ENCODE measurements at places on chromosomes 7 and 10.

DNA sequence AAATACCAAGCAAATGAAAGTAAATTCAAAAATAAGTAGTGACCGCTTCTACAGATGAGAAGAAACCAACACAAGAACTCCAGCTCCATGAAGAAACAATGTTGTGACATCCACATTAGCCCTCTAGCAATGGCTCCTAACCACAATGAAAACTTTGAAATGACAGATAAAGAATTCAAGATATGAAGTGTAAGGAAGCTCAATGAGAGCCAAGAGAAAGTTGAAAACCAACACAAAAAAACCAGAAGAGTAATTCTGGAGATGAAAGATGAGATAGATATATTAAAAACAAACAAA lies 68.2 kb upstream of the DDC start:
- no peak for DNase-seq

DNA sequence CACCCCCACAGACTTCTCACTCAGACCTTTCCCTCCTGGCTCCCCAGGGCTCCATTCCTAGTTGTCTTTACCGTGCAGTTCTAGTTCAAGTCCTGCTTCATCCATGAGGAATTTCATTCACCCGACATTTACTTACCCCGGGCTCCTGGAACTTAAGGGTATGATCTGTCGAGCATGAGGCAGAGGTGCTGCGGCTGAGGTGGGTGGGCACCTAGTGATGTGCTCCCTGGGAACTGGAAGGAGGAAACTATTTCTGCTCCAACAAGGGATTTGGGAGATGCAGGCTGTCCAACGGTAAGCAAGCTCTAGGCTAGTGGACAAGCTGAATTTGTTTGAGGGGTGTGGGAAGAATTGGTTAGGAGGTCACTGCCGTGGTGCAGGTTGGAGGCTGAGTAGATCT lies 30.2 kb upstream of the AQP1 start:
- DNase-seq: no peak

- no peak for DNase-seq
Observed at GRCh38 chr10:64010711-64011110, 489.5 kb downstream of the REEP3 start.

DNA sequence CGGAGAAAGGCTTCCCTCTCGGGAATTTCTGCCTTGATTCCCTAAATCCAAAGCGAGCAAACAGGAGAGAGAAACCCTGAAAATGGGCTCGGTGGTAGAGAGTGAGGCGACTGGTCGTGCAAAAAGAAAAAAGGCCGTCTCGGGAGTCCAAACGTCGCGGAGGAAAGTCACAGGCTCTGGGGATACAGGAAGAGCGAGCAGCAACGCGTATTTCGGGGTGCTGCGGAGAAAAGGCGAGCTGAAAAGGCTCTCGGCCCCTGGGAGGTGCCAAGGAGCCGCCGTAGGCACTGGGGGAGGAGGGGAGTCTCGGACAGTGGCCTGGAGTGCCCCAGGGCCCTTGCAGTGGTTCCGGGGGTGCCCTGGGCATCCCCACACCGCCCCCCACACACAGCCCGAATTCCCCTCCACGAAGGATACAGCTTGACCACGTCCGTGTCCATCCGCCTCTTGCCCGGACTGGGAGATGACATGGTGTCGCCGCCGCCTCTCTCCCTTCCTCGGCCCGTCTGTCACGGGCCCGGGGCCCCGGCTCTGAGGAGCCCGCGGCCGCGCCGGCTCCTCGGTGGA lies 591 bp downstream of the UBE2H start:
- DNase-seq: peak; percentile 36

DNA sequence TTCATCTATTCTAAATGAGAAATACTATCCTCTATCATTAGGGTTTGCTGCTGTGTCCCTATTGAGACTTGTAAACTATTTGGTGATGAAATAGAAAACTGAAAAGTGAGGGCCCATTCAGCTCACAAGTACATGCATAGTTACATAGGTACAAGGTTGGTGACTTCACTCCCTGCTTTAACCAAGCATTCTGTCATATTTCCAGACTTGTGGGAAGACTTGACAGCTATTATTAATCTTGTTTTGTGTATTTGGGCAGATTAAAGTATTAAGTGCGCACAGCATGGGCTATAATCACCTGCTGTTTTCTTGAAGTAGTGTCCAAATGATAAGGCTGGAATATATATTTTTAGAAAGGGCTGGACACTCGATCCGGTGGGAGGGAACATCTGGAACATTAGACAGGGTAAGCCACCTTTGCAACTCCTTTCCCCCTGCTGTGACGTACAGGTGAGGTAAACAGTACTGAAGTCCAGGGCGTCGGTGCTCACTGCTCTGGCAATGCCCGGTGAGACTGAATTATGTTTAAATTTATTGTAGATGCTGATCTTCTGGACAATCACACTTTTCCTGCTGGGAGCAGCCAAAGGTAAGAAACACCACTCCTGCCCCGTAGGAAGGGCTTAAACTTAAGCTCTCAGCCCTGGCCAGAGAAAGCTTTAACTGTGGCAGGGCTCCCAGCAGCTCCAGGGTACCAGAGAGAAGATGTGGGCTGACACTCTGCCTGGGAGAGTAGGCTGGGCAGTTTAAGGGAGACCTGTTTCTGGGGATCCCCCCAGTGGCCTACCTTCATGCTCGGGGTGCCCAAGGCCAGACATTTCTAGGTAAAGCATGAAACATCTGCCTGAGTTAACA lies at the start of gene PNLIPRP1:
Gene PNLIPRP1, plus strand, starts transcription at position 370 of the 855 bp plus-strand sequence. Its CDS starts 171 bp downstream, at position 541.
- no peak for DNase-seq

DNA sequence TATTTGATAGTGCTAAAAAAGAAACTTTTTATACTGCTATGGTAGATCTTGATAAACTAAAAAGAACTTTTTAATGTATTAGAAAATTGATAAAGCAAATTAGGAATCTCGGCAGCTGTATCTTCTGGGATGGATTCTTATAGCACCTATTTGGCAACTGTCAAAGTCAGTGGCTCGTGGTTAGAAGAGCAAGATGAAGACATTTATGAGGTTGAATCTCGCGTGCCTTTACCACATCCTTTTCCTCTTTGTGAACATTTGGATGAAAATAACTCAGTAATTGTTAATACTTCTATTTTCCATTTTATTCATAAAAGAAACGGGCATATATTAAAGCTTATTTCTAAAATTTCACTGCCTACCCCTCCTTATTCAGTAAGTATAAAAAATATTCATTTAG lies 76.2 kb downstream of the CYP51A1 start:
- no peak for DNase-seq

- no peak for DNase-seq
Observed at GRCh38 chr10:129140921-129141885, 325.8 kb upstream of the MGMT start.
